ENCODE measurements at places on chromosomes 5 and 9.

GRCh38 chr9:98807070-98807813 is at the start of gene GALNT12:
Gene GALNT12, plus strand, starts transcription at chr9:98807670. Its CDS starts 29 bp downstream, at chr9:98807699.
- DNase-seq: peak; percentile 35

DNA sequence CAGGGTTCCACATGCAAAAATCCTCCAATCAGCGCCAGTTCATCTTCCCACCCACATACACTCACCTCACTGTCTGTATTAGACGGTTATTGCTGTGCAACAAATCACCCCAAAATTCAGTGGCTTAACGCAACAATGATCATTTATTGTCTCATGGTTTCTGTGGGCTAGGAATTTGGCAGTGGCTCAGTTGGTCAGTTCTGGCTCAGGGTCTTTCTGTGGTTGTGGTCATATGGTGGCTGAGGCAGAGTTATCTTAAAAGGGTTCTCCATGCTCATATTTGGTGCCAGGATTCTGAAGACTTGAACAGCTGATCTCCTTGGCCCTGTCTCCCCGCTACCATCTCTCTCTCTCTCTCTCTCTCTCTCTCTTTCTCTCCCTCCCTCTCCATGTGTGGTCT is 12.9 kb downstream of the ZNF618 start:
- no peak for DNase-seq

GRCh38 chr5:133909603-133910002 is 58.8 kb downstream of the C5orf15 start:
- DNase-seq: no peak

DNA sequence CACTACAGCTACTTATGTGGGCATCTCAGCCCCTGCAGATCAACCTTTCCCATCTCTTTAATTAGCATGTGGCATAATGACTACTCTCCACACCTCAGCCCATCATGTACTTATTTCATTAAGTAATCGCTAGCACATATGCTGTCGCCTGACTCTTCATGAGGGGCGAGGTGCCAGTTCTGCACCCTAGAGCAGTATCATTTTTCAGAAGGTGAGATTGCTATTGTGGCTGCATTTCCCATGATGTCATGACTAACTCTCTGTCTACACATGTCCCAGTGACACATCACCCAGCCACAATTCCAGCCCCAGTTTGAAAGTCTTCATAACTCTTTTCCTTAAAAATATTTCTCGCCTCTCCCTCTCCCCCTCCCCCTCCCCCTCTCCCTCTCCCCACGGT is 7.6 kb upstream of the F2RL1 start:
- no peak for DNase-seq

GRCh38 chr9:126752376-126752775 is 52.5 kb upstream of the ZBTB43 start:
- no peak for DNase-seq

- DNase-seq: no peak
These were observed 77.0 kb upstream of the ZFAND5 start for GRCh38 chr9:72441848-72442607.

DNA sequence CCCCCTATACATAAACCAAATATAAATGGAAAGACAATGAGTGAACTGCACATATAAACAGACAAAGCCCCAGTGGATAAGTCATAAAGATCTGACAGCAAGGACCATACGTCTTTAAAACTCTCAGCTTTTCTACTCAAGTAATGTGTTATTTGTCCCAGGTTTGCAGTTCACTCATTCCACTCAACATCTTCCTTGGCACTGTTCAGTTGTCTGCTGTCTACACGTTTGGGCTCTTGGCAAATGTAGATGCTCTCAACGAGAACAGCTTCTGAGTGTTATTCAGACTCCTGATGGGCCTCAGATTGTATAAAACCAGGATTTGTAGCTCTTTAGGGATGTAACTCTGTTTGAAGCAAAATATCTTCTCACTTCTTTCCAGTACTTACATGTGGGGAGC is 198.2 kb upstream of the SEMA6A start:
- no peak for DNase-seq

DNA sequence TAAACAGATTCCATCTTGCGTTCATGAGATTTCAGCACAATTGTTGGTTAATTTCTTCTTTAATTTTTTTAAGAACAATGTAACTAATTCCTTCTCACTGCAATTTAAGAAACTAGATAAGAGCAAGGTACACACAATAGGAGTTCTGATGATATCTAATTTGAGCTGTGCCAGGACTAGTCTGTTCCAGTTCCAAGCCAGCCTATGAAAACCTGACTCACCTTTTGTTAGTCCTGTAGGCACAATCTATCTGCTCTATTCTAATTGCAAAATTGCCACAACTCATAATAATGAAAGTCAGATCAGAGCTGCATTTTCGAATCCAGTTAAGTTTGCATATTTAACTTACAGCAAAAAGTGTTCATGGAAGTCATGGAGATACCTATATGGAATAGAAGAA is 494.1 kb upstream of the TUSC1 start:
- DNase-seq: no peak

GRCh38 chr9:108903420-108904103 is 30.4 kb downstream of the ELP1 start:
- no peak for DNase-seq

- DNase-seq: no peak
These were observed 426.6 kb upstream of the WWC1 start for GRCh38 chr5:167864801-167865200.

DNA sequence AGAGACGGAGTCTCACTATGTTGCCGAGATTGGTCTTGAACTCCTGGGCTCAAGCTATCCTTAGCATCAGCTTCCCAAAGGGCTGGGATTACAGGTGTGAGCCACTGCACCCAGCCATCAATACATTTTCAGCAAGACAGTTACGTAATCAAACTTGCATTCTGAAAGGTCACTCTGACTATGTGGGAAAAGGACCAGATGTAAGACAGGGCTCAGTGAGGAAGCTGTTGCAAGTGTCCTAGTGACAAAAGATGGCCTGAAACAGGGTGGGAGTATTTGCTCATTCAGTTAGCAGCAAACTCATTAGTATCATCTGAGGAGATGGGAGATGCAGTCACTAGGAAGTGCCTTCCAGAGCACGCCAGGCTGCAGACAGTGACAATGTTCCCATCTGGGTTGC is 16.9 kb downstream of the MED27 start:
- no peak for DNase-seq

DNA sequence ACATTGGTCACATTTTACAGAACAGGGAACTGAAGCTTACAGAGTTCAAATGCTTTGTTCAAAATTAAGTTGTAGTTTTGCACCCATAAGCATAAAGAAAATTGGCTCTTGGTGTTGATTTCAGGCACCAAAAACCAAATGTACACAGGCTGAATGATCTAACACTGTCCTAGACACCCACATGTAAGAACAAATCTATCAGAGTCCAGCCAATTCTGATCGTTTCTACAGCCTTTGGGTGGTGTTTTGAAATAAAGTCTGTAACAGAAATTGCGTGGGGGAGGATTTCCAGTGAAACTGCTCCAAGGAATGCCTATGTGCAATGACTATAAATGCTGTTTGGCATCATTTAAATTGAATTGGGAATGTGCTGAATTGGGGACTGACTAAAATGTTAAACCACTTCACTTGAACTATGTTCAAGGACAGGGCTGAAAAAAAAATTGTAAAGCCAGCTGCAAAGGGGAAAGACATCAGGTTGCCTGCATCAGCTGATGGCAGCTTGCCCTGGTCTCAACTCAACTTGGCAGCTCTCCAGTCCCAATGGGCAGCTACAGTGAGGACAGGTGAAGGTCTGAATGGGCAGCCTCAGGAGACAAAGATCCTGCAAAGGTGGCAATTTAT is 92.2 kb upstream of the TRPC7 start:
- peak; percentile 85 for DNase-seq

DNA sequence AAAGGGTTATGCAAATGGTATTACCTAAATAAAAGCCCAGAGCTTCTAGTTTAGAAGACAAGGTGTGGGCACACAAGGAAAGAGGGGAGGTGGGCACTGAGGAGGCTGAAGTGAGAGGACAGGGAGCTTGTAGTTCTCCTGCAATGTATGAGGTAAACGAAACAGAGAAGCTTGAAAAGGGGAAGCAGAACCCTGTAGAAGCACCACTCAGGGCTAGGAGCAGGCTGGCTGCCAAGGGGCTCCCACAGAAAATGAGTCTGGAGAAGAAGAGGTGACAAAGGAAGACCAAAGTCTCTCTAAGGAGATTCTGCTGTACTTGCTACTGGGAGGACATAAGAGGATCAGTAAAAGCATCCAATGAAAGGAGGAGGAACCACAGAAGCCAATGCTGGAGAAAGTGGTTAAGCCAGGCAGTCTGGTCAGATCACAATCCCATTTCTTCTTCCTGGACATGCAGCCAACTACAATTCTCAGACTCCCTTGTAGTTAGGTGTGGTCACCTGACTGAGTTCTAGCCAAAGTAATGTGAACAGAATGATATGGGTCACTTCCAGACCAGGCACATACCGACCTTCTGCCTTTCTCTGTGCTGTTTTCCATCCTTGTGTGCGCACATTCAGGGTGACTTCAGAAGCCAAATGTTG is 174.5 kb upstream of the MAP3K1 start:
- no peak for DNase-seq

DNA sequence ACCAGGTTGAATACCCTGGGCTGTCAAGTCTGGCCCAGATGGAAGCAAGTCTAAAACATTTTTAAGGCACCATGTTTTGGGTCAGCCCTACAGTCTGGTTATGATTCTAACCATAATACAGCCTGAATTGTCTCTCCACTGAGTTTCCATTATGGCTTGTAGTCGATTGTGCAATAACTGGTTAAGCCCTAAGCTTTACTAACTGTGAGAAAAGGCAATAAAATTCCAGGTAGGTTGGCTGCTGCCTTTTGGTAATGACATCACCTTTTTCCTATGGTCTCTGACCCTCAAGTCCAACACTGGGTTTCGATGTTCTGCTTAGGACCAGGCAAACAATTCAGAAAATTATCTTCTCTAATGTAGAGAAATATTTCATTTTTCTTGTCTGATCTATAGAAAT is 243.3 kb downstream of the ACTL7B start:
- no peak for DNase-seq

DNA sequence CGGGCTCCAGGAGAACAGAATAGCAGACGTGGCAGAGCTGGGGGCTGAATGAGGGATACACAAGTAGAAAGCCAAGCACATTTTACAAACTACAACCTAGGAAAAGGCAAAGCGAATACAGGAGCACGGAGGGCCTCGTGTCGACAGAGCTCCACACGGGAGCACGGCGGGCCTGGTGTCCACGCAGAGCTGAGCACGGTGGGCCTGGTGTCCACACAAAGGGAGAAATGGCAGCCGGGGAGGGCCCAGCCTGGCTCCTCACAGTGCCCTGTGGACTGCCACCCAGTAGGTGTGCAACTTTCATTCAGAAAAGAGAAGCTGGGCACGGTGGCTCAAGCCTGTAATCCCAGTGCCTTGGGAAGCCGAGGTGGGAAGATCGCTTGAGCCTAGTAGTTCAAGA is 3.4 kb upstream of the INPP5E start:
- no peak for DNase-seq

GRCh38 chr9:114518599-114519022 is 13.3 kb upstream of the WHRN start:
- no peak for DNase-seq

DNA sequence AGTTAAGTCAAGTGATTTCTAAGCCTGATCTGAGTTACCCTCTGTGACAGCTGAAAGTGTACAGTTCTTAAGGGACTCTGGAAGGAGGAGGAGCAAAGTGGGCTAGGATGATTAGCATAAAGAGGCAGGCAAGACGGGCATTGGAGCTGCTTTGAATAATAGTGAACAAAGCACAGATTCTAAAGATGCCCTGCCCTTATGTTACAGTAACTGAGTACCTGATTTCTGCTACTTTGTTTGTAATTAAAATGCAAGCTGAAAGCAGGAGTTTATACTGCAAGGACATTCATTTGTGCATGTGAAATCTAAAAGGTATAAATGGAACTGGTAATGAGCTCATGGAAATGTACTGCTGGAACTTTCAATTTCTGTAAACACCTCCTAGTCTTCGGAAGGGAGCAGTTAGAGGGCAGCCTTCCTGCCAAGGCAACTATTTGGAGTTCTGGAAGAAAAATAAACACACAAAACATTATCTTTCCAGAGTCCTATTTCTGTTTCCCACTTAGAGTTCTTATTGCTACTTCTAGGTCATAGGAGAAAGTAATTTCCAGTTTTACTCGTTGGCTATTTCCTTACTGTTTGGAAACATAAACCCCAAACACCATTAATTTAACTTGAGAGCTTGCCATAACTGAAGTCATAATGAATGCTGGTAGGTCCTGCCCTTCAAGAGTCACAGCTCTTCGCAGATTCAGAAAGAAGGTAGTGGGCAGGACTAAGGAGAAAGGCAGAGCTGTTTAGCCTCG is at the start of gene RANBP3L:
RANBP3L (minus strand) TSS at position 45 of the 746 bp plus-strand sequence. CDS start 486 bp downstream, outside the sequence.
- DNase-seq: no peak

DNA sequence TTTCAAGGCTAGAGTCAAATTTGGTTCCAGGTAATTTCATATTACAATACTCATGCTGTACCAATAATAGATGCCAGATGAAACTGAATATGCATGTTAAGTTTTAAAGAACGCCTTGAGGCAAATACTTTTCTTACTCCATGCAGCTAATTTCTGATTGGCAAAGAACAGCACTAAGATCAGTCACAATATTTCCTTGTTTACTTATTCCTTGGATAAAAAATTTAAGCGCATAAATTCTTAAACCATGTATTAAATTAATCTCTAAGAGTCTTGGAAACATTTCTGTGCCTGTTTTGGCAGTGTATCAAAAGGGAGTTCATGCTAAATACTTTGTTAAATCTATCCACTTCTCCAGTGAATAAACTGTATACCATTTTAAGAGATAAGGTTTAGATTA is 173.5 kb downstream of the SLC12A2 start:
- no peak for DNase-seq

- no peak for DNase-seq
These were observed 549.1 kb downstream of the CDK5RAP2 start for GRCh38 chr9:120030847-120031246.

DNA sequence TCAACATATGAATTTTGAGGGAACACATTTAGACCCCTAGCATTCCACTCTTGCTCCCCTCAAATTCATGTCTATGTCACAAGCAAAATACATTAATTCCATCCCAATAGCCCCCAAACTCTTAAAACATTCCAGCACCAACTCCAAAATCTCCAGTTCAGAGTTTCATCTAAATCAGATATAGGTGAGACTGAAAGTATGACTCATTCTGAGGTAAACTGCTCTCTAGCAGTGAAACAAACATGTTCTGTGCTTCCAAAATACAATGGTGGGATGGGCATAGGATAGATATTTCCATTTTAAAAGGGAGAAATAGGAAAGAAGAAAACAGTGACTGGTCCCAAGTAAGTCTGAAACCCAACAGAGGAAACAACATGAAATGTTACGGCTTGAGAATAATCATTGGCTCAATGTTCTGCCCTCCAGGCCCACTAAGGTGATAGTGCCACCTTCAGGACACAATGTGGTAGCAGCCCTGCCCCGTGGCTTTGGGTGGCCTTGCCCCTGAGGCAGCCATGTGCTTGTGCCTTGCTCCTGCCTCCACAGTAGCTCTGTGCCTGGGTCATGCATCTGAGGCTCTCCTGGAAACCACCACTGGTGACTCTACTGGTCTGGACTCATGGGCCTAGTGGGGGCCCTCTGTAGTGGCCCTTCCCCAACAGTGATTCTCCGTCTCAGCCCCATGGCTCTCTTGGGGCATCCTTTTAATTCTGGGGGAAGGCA is 36.4 kb upstream of the IPPK start:
- no peak for DNase-seq

GRCh38 chr9:109893241-109893640 is 113.2 kb downstream of the PALM2AKAP2 start:
- no peak for DNase-seq

- DNase-seq: no peak
These were observed 105.9 kb downstream of the PAX5 start for GRCh38 chr9:36928210-36928609.
